CD4-positive, alpha-beta T cell treated with Interleukin-17A for 1 hour (primary cell): ENCODE measurements at places on chromosomes 12 and 14.

DNA sequence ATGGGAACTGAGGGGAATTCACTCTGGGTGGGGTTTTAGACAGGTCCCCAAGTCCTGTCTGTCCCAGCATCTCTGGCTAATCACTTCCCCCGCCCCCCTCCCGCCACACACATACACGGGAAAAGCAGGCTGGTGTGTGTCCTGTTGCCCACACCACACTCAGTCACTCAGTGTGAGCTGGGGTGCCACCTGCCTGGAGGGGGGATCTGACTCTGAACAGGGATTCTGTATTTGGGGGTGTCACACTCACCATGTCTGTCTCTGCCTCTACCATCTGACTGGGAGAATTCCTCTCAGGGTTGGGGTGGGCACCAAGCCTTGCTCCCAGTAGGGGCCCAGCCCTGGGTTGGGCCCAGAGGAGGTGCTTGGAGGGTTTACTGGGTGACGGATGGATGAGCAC lies 31.1 kb downstream of the SH2B3 start:
- DNase-seq = no peak

DNA sequence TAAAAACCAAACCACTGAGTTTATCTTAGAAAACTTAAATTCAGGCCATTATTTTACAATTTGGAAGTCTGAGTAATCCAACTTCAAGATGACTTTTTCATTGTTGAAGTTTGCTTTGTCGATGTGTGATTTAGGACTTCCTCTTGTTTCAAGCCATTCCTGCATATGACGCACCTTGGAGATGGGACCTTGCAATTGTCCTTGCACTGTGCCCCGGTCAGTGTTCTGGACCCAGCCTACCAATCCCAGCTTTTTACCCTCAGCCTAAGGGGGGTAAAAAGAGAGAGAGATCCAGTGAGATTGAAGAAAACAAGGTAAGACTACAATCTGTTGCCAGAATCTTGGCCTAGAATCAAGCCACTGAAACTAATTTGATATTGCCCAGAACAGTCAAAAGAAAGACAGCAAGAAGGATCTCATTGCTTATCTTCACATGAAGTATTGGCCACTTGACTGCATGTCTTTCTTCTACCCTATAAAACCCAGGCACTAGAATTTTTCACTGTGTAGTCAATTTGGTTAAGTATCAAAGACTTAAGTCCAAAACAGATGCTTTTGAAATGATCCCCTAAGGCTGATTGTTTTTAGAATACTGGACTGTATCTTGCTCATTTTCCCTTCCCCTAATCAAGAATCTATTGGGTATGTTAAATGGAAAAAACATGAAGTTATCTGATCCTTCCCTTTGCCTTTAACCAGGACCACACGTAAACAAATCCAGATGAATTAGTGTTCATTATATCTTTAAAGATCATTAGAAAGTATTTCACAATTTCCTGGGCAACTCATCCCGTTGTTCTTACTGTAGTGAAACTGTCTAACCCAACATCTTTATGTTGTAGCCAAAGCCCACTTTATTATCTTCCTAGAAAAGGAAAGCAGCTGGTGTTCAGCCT lies 2.4 kb upstream of the MLH3 start:
- DNase-seq = no peak

DNA sequence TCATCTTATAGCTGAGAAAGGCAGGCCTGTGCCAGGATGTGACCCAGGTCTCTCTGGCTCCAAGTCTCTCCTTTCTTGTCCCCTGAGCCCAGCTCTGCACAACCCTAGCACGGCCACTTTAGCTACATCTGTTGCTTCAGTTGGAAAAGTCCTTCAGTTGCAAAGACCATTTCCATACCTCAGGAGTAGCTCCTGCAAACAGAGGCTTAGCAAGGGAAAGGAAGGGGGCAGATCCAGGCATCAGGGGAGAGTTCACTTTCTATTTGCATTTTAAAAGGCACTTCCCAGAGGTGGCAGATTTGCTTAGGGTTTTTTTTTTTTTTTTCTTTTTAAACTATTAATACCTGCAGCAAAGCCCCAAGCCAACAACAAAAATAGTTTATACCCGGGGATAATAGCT lies 3.0 kb upstream of the PITPNM2 start:
- no peak for DNase-seq

DNA sequence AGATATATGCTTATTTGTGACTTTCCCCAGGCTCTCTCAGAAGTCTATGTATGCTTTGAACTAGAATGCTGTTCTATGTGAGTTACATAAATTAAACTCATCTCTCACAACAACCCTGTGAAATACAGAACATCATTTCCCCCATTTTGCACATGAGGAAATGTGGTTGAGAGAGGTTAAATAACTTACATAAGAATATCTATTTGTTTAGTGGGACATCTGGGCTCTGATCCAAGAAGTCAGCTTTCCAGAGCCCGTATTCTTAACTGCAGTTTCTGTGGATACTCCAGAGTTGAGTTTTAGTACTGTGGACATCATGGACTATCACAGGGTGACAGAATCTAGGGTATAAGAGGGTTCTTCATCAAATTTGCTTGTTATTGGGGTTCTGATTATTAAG lies 242.5 kb upstream of the ARHGAP5 start:
- DNase-seq = no peak

GRCh38 chr12:70646850-70647249 lies 9.6 kb upstream of the PTPRB start:
- no peak for DNase-seq

DNA sequence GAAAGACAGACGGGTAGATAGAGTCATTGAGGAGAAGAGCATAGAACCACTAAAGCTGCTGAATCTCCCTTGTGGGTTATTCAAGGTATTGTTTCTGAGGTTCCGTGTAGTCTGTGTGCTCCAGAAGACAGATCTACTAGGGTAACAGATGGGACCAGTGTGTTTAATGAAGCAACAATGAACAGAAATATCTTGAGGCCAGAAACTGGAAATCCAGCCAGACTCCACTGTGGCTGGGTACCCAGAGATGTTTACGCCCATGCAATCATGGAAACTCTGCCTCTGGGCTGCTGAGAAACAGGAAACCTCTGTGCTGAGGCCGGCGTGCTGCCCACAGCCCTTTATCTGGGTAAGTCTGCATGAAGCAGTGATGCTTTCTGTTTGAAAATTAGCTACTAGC lies 8.3 kb downstream of the PROX2 start:
- peak; percentile 52 for DNase-seq

DNA sequence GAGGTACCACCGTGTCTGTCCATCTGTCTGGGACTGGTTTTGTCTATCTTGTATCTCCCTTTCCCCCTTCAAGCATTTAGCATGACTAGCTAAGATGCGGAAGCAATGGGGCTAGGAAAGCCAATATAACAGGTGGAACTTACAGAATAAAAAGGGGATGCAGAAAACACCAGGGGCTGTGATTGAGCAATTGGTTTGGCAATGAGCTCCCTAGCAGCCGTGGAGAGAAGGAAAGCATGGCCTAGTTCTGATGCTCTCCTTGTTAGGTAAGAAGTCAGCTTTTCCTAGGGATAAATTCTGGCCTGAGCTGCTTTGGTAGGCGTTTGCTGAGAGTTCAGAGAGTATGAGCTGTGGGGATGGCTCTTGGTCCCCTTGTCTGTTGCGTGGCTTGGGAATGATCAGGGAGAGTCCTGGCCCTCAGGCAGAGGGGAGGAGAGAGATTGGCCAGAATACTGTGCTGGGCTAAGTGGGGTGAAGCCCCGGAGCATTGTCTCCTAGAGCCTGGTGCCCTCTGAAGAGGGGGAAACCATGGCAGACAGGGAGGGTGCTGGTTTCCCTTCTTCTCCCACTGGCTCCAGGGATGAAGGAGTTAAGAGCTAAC lies 7.1 kb downstream of the SETD1B start:
- no peak for DNase-seq

DNA sequence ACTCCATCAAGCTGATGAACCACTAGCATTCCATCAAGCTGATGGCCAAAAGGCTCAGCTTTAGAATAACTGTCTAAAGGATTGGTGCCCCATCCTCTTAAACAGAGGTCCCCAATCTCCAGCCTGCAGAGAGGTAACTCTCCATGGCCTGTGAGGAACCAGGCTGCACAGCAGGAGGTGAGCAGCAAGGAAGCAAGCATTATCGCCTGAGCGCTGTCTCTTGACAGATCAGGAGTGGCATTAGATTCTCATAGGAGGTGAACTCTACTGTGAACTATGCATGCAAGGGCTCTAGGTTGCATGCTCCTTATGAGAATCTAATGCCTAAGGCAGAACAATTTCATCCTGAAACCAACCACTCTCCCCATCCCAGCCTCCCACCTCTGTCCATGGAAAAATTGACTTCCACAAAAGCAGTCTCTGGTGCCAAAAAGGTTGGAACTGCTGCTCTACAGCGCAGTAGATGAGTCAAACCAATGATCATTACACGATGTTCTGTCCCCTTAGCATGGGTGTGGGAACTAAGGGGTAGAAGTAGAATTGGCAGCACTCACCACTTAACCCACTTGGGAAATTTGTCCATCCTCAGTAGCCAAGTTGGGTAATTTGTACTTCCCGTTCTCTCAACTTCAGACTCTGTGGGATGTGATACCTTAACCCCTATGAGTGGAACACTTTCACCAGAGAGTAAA lies 66.9 kb downstream of the ANKS1B start:
- DNase-seq = no peak

DNA sequence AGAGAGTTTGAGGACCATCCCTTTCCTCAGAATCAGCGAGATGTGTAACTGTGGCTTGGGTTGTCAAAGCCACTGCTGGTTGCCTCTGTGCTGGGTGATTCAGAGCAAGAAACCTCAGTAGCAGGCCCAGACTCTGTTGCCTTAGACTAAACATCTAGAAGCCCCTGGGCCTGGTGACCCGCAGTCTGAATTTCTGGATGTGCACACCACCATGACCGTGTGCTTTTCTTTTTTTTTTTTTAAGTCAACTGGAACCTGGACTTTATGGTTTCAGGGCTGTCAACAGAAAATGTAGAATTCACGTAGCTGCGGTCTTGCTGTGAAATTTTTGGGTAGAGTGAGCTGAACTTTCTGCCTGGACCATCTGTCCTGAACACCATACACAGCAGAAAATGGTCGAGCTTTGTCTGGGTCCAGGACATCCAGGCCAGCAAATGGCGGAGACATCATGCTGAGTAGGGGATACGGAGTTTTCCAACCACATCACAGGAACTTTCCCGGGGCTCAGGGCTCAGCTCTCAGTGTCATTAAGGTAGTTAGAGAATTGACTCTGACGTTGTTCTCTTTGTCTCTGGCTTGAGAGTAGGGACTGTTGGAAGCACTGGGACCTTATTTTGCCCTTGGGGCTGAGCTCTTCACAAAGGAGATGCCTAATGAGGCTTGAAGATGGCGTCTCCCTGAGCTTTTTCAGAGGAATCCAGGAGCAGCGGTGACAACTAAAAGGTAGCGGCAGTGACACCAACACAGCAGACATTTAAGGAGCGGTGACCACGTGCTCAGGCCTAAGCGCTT lies 23.0 kb upstream of the BATF start:
- DNase-seq = no peak

DNA sequence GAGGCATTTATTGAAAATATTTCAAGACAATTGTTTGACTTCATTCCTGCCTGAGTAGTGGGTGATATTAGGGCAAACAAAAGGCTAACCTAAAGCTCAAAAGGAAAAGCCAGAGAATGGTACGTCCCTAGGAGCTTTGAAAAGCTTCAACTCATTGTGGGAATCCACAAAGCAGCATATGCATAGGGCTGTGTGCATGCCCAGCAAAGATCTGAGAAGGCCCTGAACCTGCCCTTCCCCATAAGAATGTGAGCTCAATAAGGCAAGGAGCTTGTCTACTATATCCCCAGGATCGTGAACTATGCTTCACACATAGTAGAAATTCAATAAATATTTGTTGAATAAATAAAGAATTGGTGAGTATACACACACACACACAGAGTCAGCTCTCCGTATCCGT lies 19.1 kb upstream of the RAD52 start:
- no peak for DNase-seq

GRCh38 chr12:116043659-116044535 lies 233.6 kb downstream of the MED13L start:
- no peak for DNase-seq

- DNase-seq = no peak
Observed at GRCh38 chr12:53558631-53559030, 51.3 kb upstream of the NPFF start.
